ENCODE measurements at places on chromosomes 4 and X.
A peak's percentile ranks its signal among the peaks of the same experiment; 100 is the strongest.

- DNase-seq = peak; percentile 6
Measured at GRCh38 chr4:133550436-133550835, 401.3 kb downstream of the PCDH10 start.

GRCh38 chr4:8908206-8908893, 36.7 kb upstream of the HMX1 start:
- DNase-seq = no peak

DNA sequence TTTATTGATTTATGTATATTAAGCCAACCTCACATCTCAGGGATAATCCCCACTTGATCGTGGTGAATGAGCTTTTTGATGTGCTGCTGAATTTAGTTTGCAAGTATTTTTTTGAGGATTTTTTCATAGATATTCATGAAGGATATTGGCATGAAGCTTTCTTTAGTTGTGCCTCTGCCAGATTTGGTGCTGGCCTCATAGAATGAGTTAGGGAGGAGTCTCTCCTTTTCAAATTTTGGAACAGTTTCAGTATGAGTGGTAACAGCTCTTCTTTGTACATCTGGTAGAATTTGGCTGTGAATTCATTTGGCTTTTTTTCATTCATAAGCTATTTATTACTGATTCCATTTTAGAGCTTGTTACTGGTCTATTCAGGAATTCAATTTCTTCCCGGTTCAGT, 197.2 kb upstream of the NDST4 start:
- no peak for DNase-seq

GRCh38 chr4:53734584-53735353, 143.5 kb upstream of the LNX1 start:
- DNase-seq = peak; percentile 67

DNA sequence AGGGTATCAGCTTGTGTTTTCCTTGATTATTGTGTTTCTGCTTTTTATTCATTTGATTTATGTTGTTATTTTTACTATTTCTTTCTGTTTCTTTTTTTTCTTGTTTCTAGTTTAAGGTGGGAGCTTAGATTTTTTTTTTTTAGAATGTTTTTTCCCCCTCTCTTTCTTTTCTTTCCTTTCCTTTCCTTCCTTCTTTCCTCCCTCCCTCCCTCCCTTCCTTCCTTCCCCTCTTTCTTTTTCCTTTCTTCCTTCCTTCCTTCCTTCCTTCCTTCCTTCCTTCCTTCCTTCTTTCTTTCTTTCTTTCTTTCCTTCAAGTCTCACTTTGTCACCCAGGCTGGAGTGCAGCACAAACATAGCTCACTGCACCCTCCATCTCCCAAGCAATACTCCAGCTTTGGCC, 31.4 kb upstream of the PRDM8 start:
- DNase-seq = no peak

DNA sequence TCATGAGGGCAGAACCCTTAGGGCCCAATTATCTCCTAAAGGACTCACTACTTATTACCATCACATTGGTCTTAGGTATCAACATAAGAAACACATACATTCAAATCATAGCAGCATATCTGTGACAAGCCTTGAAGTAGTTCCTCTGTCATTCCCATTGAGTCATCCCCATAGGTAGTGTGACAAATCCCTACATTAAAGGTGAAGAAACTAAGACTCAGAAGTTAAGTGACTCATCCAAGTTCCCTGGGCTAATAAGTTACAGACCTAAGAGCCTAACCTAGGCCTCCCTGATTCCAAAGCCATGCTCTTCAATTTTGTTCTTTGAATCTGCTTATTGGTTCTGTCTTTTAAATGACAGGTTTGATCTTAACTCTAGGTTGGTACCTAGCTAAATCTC, 58.2 kb downstream of the CD38 start:
- no peak for DNase-seq

GRCh38 chrX:49291615-49292337, 11.7 kb upstream of the GAGE10 start:
- DNase-seq = peak; percentile 47

DNA sequence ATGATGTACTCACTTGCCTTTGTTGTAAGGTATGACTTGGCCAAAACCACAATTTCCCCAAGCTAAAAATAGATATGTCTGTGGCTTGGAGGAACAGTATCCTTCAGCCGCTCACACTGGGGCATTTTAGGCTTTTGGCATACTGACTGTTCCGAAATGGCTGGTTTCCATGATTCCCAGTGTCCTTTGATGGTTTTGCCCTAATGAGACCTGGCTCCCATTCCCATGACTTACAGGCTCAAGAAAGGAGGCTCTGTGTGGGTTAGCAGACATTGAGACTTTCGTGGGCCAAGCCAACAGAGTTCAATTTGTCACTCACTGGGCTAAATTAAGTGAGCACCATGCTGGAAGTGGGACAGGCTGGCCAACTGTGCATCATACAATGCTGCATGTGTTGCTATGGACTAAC, 150.6 kb downstream of the CEP135 start:
- peak; percentile 4 for DNase-seq

DNA sequence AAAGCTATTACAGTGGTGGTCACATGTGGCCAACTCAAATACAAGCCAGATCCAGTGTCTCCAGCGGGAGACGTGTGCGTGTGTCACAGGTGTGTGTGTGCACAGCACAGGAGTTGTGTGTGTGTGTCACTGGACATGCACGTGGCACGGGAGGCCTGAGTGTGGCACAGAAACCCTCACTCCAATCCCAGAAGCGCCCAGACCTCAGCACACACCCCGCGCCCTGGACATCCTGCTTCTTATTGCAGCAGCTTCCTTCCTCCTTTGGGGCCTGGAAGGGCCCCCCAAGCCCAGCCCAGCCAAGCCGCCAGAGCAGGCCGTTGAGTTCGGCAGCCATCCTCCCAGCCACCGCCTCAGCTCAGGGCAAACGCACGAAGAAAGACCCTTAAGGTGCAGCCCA, 37.9 kb downstream of the ACOX3 start:
- no peak for DNase-seq

DNA sequence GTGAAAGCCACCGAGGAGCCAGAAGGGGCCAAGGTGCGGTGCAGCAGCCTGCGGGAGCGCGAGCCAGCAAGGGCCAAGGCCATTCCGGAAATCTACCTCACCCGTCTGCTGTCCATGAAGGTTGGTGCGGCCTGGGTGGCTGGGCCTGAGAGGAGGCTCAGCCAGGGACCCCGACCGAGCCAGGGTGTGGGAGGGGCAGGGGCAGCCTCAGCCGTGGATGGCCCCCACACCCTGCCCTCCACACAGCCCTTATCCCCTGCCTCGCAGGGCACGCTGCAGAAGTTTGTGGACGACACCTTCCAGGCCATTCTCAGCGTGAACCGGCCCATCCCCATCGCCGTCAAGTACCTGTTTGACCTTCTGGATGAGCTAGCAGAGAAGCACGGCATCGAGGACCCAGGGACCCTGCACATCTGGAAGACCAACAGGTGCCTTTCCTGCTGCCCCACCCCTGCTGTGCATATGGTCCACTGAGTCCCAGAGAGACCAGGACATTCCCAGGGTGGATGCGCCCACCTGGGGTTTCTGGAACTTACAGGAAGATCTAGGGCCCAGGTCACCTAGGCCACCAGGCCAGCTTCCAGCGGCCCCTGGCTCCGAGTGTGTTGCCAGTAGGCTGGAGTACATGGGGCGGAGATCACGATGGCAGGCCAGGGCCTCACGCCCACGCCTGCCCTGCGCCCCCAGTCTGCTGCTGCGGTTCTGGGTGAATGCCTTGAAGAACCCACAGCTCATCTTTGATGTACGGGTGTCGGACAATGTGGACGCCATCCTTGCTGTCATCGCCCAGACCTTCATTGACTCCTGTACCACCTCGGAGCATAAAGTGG, 3.4 kb upstream of the SRPK3 start:
- DNase-seq = no peak

- DNase-seq = peak; percentile 78
Measured at GRCh38 chr4:145098675-145099037, 545 bp downstream of the ABCE1 start.

- no peak for DNase-seq
Measured at GRCh38 chr4:55592014-55592413, at the start of gene PDCL2. Gene PDCL2 (minus strand): TSS chr4:55592245. CDS start chr4:55592109, 136 bp downstream.

GRCh38 chrX:17809273-17809672, 51.8 kb downstream of the RAI2 start:
- DNase-seq = no peak

- DNase-seq = no peak
Measured at GRCh38 chr4:41880022-41880837, 55.0 kb upstream of the TMEM33 start.

DNA sequence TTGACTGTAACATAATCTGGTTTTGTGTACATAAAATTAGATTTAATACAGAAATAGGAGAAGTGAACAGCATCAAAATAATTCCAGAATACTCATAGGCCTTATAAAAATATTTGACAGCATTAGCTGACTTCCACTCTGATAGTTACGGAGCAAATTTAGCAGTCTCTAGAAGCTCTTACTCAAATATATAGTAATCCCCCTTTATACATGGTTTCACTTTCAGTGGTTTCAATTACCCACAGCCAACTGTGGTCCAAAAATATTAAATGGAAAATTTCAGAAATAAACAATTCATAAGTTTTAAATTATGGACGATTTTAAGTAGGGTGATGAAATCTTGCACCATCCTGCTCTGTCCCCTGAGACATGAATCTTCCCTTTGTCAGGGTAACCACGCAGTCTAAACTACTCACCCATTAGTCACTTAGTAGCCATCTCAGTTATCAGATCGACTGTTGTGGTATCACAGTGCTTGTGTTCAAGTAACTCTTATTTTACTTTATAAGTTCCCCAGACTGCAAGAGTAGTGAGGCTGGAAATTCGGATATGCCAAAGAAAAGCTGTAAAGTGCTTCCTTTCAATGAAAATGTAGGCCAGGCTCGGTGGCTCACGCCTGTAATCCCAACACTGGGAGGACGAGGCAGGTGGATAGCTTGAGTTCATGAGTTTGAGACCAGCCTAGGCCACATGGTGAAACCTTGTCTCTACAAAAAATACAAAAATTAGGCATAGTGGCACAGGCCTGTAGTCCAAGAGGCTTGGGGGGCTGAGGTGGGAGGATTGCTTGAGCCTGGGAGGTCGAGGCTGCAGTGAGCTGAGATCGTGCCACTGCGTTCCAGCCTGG, 17.2 kb upstream of the RTL9 start:
- DNase-seq = peak; percentile 82

DNA sequence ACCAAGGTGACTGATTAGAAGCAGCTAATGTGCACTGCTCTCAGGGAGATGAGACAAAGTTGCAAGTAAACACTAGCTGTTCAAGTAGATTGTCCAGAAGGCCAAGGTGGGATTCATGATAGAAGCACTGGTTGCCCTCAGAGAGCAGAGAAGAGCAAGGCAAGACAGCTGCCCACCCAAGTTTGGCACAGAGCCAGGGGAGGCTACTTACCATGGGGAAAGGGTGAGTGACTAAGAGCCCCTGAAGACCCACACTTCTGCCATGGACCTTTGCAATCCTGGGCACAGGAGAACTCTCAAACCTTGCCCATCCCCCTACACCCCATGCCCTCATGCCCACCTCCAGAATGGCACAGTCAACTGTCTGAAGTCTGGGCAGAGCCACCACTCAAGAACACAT, 68.3 kb downstream of the SPIN4 start:
- no peak for DNase-seq

DNA sequence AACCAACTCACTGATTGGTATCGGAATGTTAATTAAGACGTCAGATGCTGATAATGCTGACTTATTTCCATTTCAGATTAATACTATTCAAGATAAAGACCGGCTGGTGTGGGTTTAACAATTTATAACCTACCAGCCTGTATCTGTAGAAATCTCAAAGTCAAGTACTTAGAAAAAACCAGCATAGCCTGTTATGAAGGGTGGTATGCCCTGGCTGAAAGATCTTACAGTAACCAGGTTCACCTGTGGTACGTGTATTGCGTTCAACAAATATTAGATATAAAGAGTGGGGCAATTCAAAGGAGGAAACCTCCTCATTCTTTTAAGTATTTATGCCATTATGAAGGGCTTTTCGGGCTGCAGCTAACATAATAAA, 240.8 kb upstream of the ANXA3 start:
- no peak for DNase-seq

DNA sequence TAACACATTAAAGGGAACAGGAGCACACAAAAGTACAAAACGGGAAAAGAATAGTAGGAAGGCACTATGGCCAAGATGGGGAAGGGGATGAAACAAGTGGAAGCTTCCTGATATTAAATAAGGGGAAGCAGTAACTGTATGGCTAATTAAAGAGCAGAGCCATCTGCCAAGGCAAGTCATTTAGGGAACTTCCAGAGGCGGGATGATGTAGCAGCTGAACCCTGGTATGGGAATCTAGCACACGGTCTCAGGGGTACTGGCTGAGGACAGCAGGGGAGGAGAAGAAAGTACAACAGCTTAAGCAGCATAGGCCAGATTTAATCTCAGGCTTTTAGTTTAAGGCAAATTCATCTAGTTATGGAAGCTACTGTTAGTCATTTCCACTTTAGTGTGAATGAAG, 59.1 kb downstream of the IGFBP7 start:
- peak; percentile 60 for DNase-seq

DNA sequence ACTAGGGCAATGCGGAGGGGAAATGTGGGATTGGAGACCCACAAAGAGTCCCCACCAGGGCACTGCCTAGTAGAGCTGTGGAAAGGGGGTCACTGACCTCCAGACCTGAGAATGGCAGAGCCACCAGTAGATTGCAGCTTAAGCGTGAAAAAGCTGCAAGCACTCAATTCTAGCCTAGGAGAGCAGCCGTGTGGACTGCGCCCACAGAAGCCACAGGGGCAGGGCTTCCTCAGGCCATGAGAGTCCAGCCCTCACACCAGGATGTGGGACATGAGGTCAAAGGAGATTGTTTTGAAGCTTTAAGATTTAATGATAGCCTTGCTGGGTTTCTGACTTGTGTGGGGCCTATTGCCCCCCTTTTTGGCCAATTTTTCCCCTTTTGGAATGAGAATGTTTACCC, 379.0 kb downstream of the INPP4B start:
- no peak for DNase-seq

- no peak for DNase-seq
Measured at GRCh38 chrX:49254639-49255038, 9.9 kb downstream of the FOXP3 start.

DNA sequence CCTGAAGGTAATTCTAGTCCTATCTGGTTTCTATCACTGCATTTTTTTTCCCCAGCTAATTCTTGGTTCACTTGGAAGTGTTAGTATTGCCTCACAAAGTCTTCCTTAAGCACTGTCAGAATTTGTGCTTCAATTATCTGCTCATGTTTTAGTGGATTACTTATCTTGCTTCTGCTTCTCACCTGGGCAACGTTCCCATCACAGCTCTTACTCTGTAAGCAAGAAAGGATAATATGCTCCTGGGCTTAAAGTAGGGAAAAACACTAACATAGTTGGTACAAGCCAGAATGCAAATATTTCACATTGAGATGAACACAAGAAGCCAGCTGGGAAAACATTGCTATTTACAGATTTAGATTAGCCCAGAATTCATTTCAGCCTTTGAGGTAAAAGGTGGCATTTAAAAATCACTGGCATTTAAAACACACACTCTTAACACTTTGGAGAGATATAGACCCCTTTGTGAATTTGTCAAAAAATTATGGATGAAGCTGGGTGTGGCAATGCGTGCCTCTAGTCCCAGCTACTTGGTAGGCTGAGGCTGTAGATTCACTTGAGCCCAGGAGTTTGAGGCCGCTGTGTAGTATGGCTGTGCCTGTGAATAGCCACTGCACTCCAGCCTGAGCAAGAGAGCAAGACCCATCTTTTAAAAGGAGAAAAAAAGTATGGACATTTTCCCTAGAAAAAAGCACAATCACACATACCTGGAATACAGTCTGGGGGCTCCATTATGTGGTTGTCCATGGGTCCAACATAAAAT, 6.6 kb upstream of the PTPN13 start:
- no peak for DNase-seq
